Cardiac septum (tissue), 1 donor: ENCODE measurements at places on chromosomes 1 and 21. TPM values are rescaled to one million over a fixed set of nuclear protein-coding genes. Genes with fewer than 3 reads are reported as not detected.

MYBPH gene
- not detected for total RNA-seq

CHRNB2 gene
- total RNA-seq = 0.05 TPM

MTMR11 gene
- 6.1 TPM for total RNA-seq

LDLRAD1 gene
- not detected for total RNA-seq

- DNase-seq = no peak
Measured at GRCh38 chr1:53051676-53052075, 10.3 kb upstream of the PODN start.

GRCh38 chr1:193543259-193543658 lies 356.8 kb upstream of the B3GALT2 start:
- DNase-seq = no peak
